Hematopoietic multipotent progenitor cell (in vitro differentiated cells): ENCODE measurements at places on chromosomes 13 and 19. TPM values are rescaled to one million over a fixed set of nuclear protein-coding genes. Genes with fewer than 3 reads are reported as not detected.
A peak's percentile ranks its signal among the peaks of the same experiment; 100 is the strongest.

GRCh38 chr13:46035066-46035465 lies 17.5 kb downstream of the ZC3H13 start:
- no peak for DNase-seq

DNA sequence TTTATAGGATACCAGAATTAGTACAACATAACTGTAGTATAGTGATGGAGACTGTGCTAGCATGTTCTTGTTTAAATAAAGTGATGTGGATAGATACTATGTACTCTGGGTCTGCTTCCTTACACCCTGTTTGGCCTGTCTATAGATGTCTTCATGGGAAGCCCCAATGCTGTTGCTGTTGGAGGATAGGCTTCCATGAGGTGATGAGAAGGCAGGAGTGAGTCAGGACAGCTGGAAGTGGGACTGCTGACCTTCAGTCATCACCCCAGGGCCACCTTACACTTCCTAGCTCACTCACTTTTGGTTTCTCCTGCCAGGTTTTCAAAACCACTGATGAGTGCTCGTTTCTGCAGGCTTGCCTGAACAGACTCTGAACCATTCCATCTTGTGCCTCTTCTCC lies 4.2 kb downstream of the KCTD4 start:
- no peak for DNase-seq

DNA sequence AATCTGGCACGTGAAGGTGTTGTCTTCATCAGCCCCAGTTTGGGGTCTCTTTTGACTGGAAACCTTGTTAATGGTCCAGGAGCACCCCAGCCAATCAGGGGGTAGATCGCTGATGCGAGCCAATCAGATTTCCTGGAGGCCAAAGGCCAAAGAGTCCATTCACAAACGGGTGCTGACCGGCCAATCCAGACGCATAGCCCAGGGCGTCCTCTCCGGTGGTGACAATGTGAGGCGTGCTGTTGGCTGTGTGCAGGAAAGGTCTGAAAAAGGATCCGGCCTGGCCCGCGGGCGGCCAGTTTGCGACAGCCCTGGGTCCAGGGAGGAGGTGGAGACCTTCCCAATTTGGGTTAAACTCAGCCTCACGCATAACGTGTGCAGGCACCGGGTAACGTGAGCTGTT lies 3.1 kb downstream of the MAST3 start:
- no peak for DNase-seq

DNA sequence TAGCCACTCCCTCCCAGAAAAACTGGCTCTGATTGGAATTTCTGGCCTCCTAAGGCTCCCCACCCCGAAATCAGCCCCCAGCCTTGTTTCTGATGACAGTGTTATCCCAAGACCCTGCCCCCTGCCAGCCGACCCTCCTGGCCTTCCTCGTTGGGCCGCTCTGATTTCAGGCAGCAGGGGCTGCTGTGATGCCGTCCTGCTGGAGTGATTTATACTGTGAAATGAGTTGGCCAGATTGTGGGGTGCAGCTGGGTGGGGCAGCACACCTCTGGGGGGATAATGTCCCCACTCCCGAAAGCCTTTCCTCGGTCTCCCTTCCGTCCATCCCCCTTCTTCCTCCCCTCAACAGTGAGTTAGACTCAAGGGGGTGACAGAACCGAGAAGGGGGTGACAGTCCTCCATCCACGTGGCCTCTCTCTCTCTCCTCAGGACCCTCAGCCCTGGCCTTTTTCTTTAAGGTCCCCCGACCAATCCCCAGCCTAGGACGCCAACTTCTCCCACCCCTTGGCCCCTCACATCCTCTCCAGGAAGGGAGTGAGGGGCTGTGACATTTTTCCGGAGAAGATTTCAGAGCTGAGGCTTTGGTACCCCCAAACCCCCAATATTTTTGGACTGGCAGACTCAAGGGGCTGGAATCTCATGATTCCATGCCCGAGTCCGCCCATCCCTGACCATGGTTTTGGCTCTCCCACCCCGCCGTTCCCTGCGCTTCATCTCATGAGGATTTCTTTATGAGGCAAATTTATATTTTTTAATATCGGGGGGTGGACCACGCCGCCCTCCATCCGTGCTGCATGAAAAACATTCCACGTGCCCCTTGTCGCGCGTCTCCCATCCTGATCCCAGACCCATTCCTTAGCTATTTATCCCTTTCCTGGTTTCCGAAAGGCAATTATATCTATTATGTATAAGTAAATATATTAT lies 6.1 kb downstream of the FOSB start:
- DNase-seq = no peak

GRCh38 chr19:51141181-51141580 lies 920 bp upstream of the SIGLEC7 start:
- DNase-seq = no peak

DNA sequence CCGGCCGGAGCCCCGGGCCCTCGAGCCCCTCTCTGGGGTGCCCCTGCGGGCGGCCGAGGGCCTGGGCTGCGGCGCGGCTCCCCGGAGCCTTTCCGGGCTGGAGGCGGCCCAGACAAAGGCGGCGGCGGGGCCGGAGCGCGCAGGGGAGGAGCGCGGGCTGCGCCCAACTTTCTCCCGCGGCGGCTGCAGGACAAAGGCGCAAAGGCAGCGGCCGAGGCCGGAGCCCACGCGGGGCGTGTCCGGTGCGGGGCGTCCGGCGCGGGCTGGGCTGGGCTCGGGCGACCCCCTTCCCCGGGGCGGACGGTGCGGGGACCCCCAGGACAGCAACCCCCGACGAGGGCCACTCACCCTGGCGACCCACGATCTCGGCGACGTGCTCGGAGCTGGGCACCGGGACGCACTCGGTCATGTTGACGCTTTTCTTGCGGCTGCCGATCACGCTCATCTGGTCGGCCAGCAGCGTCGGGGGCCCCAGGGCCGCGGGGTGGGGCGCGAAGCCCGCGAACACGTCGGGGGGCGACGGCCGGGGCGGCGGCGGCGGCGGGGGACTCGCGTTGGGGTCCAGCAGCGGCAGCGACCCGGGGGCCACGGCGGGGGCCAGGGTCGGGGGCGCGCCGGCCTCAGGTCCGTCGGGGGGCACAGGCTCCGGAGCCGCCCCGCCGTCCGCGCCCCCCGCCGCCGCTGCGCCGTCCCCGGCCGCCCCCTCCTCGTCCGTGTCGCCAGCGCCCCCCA lies 843 bp downstream of the MEX3D start:
- DNase-seq = no peak

DNA sequence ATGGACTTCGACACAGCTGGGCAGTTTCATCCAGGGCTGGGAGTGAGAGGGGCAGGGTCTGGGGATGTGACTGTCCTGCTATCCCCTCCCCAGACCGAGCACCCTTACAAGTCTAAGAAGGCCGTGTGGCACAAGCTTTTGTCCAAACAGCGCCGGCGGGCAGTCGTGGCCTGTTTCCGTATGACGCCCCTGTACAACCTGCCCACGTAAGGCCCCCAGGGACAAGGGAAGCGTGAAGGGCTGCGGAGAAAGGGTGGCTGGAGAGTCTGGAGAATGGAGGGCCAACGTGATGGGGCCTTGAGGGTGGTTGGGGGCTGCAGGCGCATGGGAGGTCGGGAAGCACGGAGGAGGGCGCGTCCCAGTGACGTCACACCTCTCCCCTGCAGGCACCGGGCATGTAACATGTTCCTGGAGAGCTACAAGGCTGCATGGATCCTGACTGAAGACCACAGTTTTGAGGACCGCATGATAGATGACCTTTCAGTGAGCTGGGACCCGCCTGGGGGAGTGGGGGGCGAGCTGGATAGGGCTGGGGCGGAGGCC lies 89.5 kb downstream of the MAP4K1 start:
- DNase-seq = no peak

- no peak for DNase-seq
Observed at GRCh38 chr19:39738814-39739213, 985 bp upstream of the CLC start.

- no peak for DNase-seq
Observed at GRCh38 chr13:64347664-64348063, 2882.5 kb downstream of the PCDH9 start.

DNA sequence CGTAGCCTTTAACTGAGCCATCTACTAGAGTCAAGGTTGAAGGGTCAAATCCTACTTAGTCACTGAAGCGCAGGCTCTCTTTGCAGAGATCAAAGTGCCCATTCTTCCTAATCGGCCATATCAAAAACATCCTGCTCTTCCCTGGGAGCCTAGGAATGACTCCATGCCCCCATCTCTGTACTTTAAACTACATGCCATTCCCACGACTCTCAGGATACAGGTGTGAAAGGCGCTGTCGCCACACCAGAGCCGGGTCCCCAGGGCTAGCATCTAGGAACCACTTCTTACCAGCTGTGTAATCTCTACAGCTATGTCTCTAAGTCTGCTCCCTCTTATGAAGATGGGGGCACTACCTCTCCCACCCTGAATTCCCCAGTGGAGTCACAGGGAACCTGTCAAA lies 22.3 kb downstream of the IRS2 start:
- DNase-seq = no peak

DNA sequence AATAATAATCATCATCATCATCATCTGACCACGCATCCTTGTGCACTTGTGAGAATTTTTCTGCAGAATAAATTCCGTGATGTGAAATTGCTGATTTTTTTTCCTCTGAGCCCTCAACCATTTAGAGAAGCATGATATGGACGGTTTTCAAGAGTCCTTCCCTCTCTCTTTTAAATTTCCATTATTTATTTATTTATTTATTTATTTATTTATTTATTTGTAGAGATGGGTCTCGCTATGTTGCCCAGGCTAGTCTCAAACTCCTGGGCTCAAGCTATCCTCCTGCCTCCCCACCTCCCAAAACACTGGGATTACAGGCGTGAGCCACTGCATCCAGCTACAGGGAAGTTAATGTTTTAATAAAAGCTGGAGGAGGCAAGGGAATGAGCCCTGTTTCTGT lies 39.6 kb downstream of the CACNA1A start:
- DNase-seq = no peak

DNA sequence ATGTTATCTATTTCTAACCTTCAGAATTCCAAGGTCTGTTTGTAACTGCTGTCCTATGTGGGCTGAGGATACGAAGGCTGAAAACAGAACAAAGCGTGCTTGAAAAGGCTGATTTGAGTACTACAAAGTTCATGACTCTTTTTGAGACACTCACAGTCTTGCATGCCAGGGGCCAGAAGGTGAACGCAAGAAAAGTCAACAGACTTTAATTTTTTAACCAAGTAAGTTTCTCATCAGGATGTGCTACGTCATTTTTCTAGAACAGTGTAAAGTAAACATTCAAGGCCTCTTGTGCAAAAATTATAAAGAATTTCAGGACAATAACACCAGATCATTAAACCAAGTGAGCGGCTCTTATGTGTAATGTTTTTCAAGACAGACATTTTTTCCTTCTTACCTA lies 163.5 kb downstream of the COG6 start:
- DNase-seq = no peak

DNA sequence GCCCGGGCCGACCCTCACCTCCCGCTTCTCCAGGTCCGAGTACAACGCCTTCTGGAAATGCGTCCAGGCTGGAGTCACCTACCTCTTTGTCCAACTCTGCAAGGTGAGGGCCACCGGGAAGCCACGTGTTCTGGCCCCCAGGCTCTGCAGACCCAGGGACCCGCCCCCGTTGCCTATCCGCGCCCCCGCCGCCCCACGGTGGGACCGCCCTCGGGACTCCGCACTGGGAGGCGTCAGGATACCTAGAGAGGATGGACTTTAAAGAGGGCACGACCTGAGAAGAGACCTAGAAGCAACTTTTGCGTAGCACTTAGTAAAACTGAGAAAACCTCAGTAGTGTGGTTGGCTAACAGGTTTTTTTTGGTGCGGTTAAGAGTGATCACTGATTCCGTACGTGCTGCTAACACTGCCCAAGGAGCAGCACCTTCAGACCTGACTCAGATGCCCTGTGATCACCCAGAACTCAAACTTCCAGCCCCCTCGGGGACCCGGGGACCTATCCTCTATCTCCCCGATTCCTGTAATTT lies 492 bp downstream of the TMEM147 start:
- DNase-seq = peak; percentile 19

GRCh38 chr13:46146898-46147297 lies 35.1 kb downstream of the LCP1 start:
- DNase-seq = no peak

DNA sequence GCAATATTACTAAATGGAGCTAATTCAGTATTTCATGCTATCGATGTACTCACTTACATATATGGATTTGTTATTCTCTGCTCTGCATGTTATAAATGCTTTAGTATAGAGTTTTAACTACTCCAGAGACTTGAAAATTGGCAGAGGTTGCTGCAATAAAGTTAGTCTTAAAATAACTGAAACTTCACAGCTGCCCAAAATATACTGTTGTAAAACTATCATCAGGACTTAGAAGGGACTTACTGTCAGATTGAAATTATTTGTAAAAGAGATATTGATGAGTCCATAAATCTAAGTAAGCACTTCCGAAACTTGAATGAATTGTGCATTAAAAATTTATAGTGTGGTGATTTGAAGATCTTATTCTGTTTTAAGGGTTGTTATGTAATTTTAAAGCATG lies 1178.2 kb upstream of the PCDH20 start:
- no peak for DNase-seq

- DNase-seq = no peak
Observed at GRCh38 chr19:46488551-46488950, 7.1 kb downstream of the PNMA8B start.

- peak; percentile 70 for DNase-seq
Observed at GRCh38 chr13:28819735-28820098, 422 bp upstream of the MTUS2 start.

DNA sequence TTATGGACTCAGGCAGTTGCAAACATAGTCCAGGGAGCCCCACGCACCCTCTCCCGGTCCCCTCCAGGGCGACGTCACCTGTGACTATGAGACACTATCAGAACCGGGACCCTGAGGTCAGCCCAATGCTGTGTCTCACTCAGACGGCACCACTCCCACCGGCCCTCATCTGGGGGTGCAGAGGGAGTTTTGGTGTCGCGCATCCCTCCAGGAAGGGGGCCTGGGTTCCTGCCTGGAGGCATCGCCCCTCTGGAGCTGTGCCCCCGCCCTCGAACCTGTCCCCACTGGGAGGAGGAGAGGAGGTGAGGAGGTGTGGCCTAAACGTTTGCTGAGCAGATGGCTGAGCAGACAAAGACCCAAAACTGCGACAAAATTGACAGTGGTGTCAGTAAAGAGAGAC lies 51.2 kb downstream of the GADD45B start:
- DNase-seq = no peak

DNA sequence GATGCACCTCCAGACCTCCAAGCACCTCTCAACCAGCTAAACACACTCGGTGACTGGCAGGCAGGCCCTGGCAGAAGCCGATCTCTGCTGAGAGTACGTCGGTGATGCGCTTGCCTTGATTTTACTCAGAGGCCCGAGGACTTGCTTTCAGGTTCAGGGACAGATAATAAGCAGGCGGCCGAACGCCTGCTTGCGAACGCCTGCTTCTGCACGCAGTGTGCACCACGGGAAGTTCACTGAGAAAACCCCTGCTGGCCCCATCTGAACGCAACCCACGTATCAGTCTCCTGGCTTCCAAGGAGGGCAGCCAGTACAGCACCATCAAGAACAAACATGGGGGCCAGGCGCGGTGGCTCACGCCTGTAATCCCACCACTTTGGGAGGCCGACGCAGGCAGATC lies 108.0 kb downstream of the STK24 start:
- no peak for DNase-seq

GRCh38 chr13:39105110-39105509 lies 66.9 kb downstream of the NHLRC3 start:
- no peak for DNase-seq

KLK15 gene
- total RNA-seq = not detected
